GM12892 (cell line): ENCODE measurements at places on chromosomes 1 and 21.

GRCh38 chr1:229699613-229700267 lies 73.7 kb downstream of the URB2 start:
- DNase-seq, result no peak

DNA sequence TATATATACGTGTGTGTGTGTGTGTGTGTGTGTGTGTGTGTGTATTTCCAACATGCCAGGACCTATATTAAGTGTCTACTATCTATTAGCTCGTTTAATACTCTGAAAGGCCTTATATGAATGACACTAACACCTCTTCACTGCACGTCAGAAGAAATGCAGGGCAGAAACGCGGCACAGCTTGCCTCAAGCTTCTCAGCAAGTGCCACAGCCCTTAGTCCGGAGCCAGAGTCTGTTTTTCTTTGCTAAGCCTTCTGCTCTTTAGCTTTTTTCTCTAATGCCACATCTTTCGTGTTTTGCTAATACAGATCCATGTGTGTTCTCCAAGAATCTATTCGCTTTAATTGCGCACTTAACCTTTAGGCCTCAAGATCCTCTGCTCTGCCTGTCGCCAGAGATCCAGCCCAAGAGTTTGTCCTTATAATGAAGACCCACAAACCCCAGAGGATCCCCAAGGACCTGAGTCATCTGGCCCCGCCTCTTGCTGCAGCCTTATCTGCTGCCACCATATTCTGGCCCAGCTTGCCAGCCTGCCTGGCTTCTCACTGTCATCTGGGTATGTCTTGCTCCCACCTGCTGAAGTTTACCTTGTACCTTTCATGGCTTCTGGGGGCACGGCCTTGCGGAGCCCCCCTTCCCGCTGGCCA lies 2.0 kb upstream of the TRIM58 start:
- no peak for DNase-seq

DNA sequence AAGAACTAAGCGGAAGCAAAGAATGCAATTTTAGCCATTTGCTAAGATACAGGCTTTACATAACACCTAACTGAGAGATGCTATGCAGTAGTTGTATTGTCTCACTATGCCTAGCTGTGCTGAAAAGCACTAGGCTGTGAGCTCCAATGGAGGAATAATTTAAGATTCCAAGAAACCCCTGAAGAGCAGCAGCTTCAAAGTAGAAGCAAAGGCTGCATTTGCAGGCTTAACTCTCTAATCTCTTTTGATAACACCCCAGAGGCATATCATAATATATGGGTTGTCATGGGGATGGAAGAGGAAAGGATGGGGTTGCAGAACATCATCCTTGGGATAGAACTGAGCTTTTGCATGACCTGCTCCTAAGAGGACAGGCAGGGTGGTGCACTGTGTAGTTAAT lies 102.0 kb downstream of the ERG start:
- no peak for DNase-seq

- DNase-seq, result no peak
These were observed 59.7 kb downstream of the NTPCR start for GRCh38 chr1:233010146-233010545.

DNA sequence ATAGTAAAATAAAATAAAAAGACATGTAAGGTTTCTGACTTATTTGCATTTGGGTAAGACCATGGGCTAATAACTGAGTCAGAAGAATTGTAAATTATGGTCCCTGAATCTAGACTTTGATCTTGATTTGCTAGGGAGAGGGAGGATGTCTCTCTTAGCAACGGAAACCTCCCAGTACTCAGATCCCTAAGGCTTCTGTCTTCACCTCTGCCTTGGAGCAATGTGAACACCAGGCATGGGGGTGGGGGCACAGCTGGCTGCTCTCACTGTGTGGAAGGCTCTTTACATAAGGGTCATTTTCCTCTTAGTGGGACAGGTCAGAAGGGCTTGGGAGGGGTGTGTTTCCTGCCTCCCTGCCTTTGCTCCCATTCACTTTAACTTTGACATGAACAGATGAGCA lies 17.0 kb upstream of the TMEM54 start:
- no peak for DNase-seq

- DNase-seq, result no peak
These were observed 154.9 kb downstream of the CRB1 start for GRCh38 chr1:197422993-197423392.

DNA sequence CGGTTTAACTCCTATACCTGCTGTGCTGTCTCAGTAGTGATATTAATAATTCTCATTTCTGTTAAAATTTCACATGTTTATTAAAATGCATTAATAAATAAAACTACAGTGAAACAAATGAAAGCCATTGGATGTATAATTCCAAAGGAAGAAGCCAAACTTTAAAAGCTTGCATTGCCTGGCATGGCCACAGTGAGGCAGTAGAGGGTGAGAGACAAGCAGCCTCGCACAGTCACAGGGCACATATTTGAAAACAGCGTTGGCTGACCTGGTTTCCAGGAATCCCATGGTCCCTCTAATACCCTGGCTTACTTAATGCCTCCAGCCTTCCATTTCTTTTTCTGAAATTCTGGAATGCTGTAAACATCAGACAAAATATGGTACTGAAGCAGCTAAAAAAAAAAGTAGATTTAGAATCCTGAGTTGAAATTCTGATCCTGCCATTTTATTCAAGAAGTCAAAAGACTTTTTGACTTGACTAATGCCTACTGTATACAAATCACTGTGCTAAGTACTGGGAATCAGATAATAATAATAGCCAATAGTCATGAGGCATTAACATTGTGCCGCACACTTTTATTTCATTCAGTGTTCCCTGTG lies 6.7 kb upstream of the RNASEL start:
- no peak for DNase-seq

DNA sequence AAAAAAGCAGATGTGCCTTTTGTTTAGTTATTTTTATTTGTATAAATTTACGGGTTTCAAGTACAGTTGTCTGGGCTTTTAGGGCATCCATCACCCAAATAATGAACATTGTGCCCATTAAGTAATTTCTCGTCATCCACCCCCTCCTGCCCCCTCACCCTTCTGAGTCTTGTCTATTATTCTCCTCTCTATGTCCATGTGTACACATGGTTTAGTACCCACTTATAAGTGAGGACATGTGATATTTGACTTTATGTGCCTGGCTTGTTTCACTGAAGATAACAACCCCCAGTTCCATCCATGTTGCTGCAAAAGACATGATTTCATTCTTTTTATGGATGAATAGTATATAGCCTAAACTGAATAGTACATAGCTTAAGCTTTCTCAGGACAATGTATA lies 189.2 kb downstream of the ZP4 start:
- no peak for DNase-seq

GRCh38 chr1:246987083-246987690 lies 20.7 kb downstream of the ZNF695 start:
- no peak for DNase-seq

- DNase-seq, result no peak
These were observed 248.4 kb downstream of the DENND1B start for GRCh38 chr1:197526736-197527371.

GRCh38 chr1:24931146-24931467 lies 1.0 kb upstream of the RUNX3 start:
- DNase-seq, result no peak

- DNase-seq, result no peak
These were observed 20.2 kb upstream of the ST6GALNAC3 start for GRCh38 chr1:76054359-76054758.

GRCh38 chr1:246608616-246609376 lies 42.5 kb downstream of the CNST start:
- DNase-seq, result no peak

DNA sequence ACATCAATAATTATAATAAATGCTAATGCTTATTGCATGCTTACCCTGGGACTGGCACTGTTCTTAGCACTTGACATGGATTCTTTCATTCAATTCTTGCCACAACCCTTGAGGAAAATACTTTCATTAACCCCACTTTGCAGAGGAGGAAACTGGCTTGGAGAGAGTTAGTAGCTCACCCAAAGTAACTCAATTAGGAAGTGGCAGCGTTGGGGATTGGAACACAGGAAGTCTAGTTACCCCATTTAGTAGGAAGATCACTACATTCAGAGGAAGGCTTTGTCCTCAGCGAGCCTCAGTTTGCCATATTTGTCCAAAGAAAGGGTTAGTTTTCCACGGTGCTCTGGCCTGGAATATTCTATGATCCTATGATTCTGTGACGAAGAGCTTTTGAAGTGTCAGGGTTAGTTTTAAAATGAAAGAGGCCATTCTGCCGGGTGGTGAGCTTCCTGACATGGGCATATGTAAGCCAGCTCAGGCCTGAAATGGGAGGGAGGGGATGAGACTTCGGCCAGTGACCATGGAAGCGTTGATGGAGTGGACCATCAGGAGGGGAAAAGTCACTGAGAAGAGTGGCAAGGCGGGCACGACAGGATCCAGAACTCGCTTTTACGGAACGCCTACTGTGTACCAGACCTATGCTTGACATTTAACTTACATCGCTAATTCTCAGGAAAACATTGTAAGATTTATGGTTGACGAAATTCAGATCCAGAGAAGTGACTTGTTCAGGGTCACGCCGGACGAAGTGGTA lies 28.2 kb upstream of the EPB41 start:
- no peak for DNase-seq

GRCh38 chr1:64112281-64112680 lies 91.1 kb upstream of the UBE2U start:
- DNase-seq, result no peak

GRCh38 chr1:53616927-53617326 lies 122.0 kb downstream of the GLIS1 start:
- no peak for DNase-seq

- DNase-seq, result no peak
These were observed 409.4 kb downstream of the VAV3 start for GRCh38 chr1:107555578-107555977.

DNA sequence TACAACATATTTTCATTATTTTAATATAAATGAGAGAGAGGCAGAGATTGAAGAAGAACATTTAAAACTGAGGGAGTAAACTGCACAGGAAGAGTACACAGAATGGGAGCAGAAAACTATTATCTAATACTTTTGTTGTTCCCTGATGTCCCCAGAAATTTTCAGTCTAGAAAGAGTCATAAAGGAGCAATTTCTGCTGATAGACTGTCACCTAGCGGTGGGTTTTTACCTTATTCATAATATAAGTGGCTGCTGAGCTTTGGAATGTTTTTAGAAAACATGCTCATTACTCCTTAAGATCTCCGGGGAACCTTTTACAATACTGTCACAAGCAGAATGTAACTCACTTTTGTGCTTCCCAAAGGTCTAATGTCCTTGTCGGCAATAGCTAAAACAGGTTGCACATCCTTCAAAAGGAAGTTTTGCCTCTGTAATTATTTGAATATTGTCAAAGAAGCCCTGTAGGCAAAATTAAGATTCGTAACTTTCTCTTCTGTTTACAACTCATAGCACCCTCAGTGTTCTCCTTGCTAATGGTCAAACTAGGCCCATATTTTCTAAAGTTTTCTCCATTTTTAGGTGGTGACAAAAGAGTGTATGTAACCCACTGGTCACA lies 4.9 kb upstream of the NPL start:
- no peak for DNase-seq

DNA sequence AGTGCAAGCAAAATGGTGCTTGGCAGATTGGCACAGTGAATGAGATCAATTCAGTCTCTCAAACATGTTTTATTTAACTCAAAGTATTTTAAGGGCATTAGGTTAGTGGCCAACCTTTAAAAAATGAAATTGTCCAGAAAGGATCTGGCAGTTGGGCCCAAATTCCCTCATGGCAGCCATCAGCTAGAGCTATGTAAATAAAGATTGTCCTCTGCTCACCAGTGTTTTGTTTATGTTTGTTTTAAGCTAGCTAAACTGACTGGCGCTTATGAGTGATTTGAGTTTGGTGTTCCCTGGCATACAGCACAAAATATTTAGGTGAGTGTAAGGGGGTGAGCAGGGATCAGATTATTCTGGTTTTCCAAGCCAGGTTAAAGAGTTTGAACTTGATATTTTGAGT lies 18.1 kb downstream of the HDAC1 start:
- DNase-seq, result no peak

- no peak for DNase-seq
These were observed 56.6 kb downstream of the FGGY start for GRCh38 chr1:59353453-59353852.

GRCh38 chr1:222889440-222889839 lies 74.6 kb downstream of the DISP1 start:
- no peak for DNase-seq

DNA sequence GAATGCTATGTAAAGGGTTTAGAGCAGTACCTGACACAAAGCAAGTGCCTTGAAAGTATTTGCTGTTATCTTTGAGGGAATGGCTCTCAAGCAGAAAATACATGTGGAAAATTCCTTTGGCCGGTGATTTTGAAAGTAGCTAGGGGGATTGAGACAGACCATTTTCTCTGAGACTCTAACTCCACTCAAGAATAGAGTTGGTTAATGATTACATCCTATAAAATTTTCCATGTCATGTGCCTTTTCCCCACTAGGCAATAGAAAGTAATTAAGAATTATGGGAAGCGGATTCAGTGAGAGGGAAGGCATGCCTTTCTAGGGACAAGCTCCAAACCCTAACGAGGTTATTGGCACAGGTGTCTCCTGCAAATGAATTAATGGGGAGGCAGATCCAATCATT lies 276.0 kb downstream of the GPATCH2 start:
- DNase-seq, result no peak

GRCh38 chr1:229098903-229099578 lies 171.9 kb upstream of the RAB4A start:
- DNase-seq, result no peak

DNA sequence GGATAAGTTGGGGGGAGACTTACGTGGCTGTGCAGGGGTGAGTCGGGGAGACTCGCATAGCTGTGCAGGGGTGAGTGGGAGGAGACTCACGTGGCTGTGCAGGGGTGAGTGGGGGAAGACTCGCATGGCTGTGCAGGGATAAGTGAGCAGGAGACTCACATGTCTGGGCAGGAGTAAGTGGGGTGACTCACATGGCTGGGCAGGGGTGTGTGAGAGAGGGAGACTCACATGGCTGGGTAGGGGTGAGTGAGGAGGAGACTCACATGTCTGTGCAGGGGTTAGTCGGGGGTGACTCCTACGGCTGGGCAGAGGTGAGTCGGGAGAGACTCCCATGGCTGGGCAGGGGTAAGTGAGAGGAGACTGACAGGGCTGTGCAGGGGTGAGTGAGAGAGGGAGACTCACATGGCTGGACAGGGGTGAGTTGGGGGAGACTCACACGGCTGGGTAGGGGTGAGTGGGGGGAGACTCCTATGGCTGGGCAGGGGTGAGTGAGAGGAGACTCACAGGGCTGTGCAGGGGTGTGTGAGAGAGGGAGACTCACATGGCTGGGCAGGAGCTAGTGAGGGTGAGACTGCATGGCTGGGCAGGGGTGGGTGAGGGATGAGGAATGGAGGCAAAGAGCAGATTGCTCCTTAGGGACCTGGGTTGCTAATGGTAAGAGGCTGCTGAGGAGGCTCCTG lies 56.0 kb upstream of the ABCG1 start:
- DNase-seq, result no peak

DNA sequence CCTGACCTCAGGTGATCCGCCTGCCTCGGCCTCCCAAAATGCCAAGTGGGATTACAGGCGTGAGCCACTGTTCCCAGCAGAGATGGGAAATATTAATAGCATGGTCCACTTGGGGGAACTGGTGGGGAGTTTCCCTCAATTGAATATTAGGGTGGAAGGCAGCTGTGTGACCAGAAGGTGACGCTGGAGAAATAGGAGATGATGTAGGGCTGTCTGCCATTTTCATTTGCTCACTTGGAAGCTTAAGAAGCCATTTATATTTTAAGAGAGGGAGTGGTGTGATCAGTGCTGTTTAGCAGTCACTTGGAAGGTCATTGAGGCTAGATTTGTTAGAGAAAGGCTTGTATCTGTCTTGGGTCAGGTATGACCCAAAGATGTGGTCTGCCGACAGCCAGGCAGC lies 19.9 kb downstream of the KDM4A start:
- DNase-seq, result no peak
